ENCODE measurements at places on chromosomes 5 and 9.

DNA sequence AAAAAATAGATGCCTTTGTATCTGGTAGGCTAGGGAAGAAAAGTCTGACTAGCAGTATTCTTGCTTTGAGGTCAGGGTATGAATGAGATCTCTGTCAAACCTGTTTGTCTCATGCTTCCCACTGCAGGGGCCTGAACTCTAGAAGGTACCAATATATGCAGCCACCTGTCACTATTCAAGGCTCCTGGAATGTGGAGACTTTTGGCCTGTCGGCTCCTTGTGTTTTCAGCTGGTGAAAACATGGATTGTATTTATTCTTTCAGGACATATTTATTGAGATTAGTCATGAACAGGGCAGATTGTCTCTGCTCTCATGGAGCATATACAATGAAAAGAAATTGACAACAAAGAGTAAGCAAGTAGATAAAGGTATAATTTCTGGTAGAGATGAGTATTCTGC, 255.8 kb downstream of the ARHGAP26 start:
- DNase-seq: peak; percentile 28

DNA sequence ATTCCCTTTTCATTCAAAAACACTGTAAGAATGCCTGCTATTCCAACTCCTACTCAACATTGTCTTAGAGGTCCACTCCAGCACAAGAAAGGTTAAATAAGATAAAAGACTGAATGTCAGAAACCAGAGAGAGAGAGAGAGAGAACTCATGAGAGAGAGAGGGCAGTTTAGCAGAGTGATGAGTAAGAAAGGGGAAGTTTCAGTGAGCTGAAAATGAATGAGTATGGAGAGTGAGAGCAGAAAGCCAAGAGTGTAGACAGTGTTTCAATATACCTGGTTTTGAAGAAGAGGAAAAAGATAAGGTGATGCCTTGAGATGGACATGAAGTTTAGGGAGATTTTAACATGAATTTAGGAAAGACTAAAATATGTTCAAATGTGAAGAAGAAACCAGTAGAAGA, 528.0 kb upstream of the SEMA6A start:
- DNase-seq: no peak

DNA sequence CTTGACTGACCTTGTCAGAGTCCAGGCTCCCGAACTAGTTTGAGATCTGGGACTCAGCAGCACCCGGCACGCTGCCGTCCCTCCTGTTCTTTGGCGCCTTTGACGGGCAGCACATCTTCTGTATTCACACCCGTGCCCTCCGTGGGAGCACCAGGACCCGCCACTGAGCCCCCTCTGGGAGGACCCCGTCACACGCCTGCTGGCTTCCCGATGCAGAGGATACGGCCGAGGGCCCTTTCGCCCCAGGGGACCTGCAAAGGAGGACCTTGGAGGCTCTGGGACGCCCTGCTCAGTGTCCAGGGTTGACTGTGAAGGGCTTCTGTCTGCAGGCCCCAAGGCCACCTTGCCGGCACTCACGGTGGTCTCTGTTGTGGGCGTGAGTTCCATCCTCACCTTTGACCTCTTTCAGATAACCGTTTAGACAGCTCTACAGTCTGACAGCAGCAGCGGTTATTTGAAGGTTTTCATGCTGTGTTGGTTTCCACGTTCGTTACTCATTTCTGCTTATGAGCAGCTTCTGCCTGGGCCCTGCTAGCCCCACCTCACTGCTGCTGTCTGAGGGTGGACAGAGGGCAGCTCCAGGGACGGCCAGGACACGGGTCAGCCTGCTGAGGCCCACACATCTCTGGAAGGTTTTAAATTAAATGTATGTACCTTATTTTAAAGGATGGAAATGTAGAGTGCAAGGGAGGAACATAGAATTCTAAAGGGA, 12.6 kb upstream of the EXOC3 start:
- DNase-seq: no peak

- no peak for DNase-seq
Observed at GRCh38 chr5:111099058-111099778, 7.1 kb downstream of the WDR36 start.

- DNase-seq: no peak
Observed at GRCh38 chr5:171355302-171355724, 32.3 kb upstream of the NPM1 start.

GRCh38 chr5:178859625-178860521, at the start of gene ZNF354B:
TSS of gene ZNF354B (plus strand) at chr5:178859953. CDS start at chr5:178861048, 1,095 bp downstream.
- peak; percentile 37 for DNase-seq

DNA sequence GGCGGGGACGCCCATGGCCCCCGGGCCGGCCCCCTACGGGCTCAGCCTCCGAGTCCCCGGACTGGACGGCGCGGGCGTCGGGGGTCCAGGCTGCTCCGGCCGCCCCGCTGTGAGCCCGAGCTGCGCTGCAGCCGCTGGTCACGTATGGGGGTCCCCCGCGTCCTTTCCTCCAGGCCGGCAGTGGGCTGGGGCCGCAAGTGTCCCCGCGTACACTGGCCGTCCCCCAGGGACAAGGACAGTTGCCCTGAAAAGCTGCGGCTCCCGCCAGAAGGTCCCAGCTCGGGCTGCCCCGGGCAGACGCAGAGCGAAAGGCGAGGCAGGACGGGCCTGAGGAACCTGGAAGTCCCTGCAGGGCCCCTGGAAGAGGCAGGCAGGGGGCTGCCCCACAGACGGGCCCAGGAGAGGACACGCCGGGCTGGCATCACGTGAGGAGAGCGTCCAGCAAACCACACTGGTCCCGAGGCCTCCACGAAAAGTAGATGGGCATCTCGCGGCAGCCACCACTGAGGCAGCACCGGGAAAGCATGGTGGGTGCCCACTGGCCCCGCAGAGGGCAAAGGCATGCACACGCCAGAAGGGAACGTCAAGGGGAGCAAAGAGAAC, 3.3 kb upstream of the NKD2 start:
- DNase-seq: no peak

DNA sequence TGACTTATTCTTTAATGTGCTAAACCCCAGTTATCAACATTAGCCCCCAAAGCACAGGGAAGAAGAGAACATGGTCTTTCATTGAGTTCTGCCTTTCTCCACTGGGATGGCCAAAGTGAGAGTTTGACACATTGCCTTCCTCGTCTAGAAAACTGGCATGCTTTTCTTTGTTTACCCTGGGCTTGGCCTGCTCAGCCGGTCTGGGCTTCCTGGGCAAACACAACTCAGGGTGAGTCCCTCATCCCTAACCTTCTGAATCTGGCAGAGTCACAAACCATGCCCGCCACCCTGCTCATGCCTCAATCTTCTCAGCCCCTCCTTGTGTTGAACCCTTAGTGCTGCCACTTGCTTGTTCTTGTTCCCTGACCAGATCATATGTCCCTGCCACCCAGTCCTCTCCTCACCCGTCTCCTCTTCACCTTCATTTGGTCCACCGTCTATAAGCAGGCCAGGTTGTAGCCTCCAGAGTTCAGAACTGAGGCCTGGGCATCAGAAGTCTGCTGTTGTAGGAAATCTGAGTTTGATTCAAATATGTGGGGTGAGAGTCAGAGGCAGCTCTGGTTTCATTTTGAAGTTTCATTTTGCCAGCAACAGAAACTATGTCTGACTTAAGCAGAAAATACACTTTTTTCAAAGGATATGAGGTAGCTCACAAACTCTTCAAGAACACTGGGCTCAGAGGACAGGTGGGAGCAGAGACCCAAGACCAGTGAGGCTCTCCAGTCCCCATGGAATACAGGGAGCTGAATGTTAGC, 217.6 kb downstream of the NDUFS4 start:
- no peak for DNase-seq

- peak; percentile 67 for DNase-seq
Observed at GRCh38 chr9:94084314-94084713, at the start of gene PTPDC1. TSS of gene PTPDC1 (plus strand) at chr9:94084464. CDS start at chr9:94084531, 67 bp downstream.

GRCh38 chr5:39716532-39717028, 291.8 kb upstream of the DAB2 start:
- DNase-seq: no peak

DNA sequence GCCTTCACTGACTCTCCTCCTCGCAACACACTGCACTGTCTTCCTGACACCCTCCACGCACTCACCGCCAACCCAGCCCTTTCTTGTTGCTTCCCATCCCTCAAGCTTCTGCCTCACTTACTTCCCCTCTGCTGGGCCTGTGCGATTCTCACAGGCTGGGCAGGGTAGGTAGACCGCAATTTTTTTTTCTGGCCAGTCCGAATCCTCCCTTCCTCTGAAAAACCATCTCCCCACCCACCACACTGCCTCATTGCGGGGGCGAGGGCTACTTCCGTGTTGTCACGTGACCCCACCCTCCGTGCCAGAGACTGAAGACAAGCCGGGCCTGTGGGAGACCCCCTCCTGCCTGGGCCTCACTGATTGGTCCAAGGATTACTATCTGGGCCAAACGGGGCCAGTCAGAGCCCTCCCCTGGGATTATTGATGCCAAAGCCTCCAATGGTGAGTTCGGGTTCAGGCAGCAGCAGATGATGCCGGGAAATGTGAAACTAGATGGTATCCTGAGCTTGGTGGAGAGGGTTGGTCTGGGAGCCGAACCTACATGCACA, 73.1 kb downstream of the STK10 start:
- DNase-seq: no peak

GRCh38 chr5:14348142-14348541, 205.0 kb downstream of the TRIO start:
- no peak for DNase-seq

DNA sequence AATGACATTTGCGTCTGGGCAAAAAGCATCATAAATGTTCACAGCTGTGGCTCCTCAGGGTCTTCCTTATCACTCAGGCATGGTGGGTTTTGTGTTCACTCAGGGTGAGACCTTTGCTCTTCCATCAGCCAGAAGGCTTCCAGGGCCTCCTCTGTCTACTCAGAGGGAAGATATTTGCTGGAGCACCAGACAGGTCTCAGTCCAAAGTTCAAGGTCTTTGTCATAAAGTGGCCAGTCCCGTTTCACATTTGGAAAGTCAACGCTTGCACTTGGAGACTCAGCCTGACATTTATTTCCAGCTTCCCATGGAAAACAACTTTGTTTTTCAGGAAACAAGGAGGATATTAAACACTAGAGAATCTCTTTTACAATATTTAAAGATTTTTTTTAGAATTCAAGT, 12.2 kb upstream of the CARTPT start:
- no peak for DNase-seq

DNA sequence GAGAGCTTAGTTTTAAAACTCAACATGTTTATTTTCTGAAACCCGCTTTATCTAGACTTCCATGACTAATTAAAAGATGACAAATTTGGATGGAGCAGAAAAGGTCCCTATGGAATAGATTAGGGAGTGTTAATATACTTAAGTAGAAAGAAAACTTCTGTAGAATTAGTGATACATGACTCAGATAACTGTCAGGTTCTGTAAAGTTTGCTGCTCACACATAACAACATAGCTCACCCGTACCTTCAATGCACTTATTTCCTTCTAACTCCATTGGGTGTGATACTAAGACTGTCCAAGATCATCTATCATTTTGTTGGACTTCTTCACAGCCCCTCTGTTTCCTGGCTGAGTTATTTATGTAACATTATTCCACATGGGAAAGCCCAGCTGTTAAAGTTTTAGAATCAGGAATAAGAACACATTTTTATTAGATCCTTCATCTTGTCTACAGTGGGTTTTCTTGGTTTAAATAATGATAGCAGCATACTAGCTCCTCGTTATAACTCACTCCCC, 27.8 kb downstream of the TMEM167A start:
- DNase-seq: no peak

GRCh38 chr9:36091026-36091953, 45.2 kb upstream of the GLIPR2 start:
- DNase-seq: no peak

GRCh38 chr5:126686451-126687126, 85.8 kb downstream of the PHAX start:
- no peak for DNase-seq

- no peak for DNase-seq
Observed at GRCh38 chr5:127386557-127386956, 96.0 kb downstream of the MEGF10 start.

GRCh38 chr5:99814321-99815063, 720.7 kb upstream of the FAM174A start:
- no peak for DNase-seq

- no peak for DNase-seq
Observed at GRCh38 chr9:77435277-77435676, 212.8 kb downstream of the GNA14 start.

DNA sequence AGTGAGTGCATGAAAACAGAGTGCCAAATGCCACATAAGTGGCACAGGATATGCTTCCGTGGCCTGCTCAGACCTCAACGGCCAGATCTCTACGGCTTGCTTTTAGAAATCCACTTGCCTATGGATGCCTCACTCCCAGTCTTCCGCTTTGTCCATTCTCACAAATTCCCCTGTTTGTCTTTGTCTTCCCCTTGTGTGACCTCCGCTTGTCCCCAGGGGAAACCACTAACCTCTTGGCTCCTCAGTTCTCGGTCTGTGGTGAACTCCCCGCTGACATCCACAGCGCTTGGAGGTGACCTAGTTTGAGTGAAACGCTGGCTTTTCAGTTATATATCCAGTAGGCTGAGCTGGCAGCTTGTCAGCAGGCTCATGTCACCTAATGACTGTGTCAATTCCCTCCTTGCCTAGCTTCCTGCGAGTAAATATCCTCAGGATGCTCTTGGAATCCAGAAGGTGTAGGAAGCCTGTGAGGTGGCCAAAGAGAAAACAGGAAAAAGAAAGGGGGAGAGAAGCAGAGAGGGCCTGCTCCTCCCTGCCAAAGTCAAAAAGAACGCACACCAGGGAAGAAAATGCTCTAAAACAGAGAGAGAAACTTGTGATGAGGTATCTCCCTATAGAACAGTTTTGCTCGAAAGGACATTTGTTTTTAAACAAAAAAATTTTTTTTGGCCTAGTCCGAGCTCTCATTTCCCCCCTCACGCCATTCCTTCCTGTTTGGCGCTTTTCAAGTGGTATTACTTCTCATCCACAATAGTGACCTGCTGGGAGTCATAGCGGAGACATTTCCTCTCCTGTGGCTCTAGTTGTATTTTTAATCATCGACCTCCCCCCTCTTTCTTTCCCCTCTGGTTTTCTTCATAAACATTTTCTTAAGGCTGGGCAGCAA, 101.6 kb upstream of the SPRY4 start:
- no peak for DNase-seq

DNA sequence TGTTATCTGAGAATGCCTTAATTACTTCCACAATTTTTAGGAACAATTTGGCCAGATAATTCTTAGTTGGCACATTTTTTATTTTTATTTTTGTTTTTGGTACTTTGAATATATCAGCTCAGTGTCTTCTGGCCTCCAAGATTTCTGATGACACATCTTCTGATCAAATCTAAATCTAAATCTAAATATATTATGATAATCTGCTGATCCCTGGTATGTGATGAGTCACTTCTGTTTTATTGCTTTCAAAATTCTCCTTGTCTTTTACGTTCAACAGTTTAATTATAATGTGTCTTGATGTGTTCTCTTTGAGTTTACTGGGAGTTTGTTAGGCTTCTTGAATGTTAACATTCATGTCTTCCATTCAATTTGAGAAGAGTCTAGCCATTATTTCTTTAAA, 436.8 kb downstream of the CDH9 start:
- DNase-seq: no peak
